ENCODE measurements at places on chromosomes 12 and 14.

GRCh38 chr14:106530423-106531107, 1004.2 kb downstream of the TMEM121 start:
- peak; percentile 18 for DNase-seq

DNA sequence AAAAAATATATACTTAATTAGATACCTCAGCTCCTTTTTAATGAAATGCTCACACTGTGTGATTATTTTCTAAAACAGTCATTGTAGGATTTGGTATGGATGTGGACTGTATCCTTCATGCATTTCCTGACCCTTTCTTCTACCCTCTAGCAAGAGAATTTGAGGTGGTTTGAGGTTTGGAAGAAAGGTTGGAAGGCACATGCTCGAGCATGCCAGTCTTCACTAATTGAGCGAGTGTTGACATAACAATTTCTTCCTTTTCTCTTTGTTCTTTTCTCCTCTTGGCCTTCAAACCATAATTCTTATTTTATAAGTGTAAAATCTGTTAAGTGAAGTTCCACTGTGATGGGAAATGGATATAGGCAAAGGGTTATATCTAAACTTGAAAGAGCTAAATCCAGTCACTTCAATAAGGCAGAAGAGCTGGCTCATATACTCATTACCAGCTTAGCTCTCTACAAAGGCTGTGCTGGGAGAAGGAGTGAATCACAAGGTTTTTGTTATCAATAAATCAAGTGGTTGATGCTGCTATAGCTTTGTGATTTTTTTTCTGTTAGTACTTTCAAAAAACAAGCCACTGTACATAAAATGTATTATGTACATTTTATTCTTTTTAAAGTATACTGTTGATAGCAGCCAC, 16.2 kb upstream of the PTHLH start:
- DNase-seq, result no peak

GRCh38 chr12:52261208-52261484, 13.3 kb upstream of the KRT86 start:
- DNase-seq, result no peak

GRCh38 chr12:12334367-12335040, 15.5 kb downstream of the MANSC1 start:
- peak; percentile 29 for DNase-seq

DNA sequence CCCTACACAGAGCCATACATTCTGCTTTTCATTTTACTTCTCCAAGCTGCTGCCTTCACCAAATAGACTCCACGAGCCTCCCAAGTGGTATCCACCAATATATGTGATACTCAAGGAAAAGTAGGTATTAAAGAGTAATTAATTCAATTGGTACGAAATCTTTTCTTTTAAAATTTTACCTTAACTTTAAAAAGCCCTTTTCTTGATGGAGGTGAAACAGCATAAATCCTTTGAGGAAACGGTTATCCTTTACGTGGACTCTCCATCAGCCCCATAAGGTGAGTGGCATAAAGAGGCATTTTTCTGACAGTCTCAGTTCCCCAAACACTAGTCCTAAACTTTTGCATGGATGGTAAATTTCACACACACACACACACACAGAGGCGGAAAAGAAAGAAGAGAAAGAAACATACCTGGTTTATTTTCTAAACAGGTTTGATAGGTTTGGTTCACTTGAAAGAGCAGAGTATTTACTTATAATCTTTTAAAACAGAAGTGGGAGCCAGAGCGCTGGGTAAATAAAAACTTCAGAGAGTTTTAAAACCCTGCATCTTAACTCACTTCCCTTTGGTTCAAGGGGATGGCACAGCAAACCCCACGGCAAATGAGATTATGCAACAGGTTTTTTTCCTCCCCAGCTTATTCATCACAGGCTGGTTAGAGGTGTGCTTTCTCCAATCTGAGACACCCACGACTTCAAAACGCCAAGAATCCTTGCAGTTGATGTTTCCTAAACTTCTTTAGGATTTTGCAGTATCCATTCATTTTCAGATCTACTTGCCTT, 1.9 kb downstream of the DUSP16 start:
- DNase-seq, result peak; percentile 75

GRCh38 chr14:51561141-51561540, 90.6 kb upstream of the FRMD6 start:
- no peak for DNase-seq
